ENCODE measurements at places on chromosomes 4 and X.

DNA sequence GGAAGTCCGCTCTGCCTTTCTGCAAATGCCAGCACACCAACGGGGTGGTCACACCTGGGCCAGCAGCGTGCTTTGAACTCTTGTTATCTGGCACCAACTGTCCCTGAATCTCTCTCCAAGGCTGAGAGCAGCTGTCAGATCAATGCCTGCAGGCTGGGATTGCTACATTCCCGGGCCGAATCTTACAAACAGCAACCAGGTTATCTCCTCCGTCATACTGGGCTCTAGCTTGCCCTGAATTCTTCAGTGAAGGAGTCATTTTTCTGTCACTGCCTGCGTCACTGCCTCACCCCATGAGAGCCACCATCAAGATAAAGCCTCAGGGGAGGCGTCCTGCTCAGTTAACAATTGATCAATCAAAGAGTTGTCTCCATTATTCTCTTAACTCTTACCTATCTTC lies 329.4 kb upstream of the PPARGC1A start:
- DNase-seq = no peak

GRCh38 chr4:109094056-109094455 lies 208.4 kb downstream of the COL25A1 start:
- DNase-seq = no peak

- DNase-seq = no peak
Measured at GRCh38 chrX:1165535-1166196, 46.8 kb downstream of the CRLF2 start.

GRCh38 chrX:119706616-119707015 lies 13.6 kb upstream of the SEPTIN6 start:
- DNase-seq = no peak

GRCh38 chr4:38672397-38673129 lies 8.6 kb downstream of the KLF3 start:
- DNase-seq = no peak

- no peak for DNase-seq
Measured at GRCh38 chrX:13001961-13002671, 27.2 kb downstream of the TMSB4X start.

GRCh38 chr4:178296669-178297068 lies 854.4 kb upstream of the AGA start:
- DNase-seq = no peak

- DNase-seq = no peak
Measured at GRCh38 chrX:153885208-153885787, 675 bp downstream of the L1CAM start.

GRCh38 chrX:81377329-81377728 lies 175.4 kb downstream of the SH3BGRL start:
- no peak for DNase-seq

DNA sequence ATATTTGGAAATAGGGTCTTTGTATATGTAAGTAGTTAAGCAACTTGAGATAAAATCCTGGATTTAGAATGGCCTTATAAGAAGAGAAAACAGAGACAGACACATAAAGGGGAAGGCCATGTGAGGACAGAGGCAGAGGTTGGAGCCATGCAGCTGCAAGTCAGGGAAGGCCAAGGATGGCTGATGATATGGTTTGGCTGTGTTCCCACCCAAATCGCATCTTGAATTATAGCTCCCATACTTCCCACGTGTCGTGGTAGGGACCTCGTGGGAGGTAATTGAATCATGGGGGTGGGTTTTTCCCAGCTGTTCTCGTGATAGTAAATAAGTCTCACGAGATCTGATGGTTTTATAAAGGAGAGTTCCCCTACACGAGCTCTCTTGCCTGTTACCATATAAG lies 76.3 kb downstream of the STK32B start:
- no peak for DNase-seq

GRCh38 chrX:69185141-69185540 lies 19.9 kb upstream of the PJA1 start:
- DNase-seq = no peak

DNA sequence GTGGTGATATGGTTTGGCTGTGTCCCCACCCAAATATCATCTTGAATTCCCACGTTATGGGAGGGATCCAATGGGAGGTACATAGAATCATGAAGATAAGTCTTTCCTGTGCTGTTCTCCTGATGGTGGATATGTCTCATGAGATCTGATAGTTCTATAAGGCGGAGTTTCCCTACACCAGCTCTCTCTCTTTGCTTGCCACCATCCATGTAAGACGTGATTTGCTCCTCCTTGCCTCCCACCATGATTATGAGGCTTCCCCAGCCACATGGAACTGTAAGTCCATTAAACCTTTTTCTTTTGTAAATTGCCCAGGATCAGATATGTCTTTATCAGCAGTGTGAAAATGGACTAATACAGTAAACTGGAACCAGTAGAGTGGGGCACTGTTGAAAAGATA lies 39.5 kb downstream of the HSD17B13 start:
- no peak for DNase-seq

DNA sequence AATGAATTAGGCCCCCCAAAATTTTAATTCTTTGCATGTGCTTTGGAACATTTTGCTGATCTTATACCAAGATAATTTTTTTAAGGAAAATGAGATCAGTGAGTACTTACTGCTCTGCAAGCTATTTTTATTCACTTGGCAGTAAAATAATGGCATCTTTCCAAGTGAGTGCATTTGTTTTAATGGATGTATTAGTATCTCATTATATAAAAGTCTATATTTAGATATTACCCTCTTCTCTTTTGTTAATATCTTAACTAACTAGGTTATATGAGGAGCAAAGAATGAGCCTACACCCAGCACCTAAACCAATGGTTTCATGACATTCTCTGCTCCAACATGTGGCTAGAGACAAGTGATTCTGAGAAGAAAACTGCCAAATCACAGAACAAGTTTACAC lies 21.1 kb upstream of the ARAF start:
- DNase-seq = no peak

- no peak for DNase-seq
Measured at GRCh38 chr4:97150966-97151365, 992.3 kb downstream of the STPG2 start.

GRCh38 chrX:75132672-75133071 lies 23.4 kb downstream of the ABCB7 start:
- no peak for DNase-seq

- DNase-seq = no peak
Measured at GRCh38 chrX:69278031-69278687, 112.9 kb upstream of the PJA1 start.

DNA sequence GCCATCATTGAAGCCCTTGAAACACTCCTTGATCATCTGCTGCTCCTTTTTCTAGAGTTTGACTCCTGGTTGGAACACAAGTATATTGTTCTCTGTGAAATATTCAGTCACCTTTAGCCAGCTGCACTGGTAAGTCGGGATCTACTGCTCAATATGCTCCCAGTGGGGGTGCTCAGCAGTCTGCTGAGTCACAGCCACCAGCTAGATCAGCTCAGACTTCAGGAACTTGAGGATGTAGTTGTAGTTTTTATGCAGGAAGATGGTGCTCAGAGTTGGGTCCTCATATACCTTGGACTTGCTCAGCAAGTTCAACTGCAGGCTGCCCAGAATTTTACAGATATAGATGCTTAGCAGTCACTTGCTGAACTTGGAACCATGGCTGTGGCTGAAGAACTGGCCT lies 202.5 kb upstream of the RPL34 start:
- no peak for DNase-seq

- no peak for DNase-seq
Measured at GRCh38 chr4:53371049-53371448, 5.2 kb upstream of the SCFD2 start.

GRCh38 chrX:103215425-103215991 lies 600 bp downstream of the BEX4 start:
- no peak for DNase-seq

- DNase-seq = no peak
Measured at GRCh38 chr4:10743357-10743756, 58.8 kb upstream of the CLNK start.

DNA sequence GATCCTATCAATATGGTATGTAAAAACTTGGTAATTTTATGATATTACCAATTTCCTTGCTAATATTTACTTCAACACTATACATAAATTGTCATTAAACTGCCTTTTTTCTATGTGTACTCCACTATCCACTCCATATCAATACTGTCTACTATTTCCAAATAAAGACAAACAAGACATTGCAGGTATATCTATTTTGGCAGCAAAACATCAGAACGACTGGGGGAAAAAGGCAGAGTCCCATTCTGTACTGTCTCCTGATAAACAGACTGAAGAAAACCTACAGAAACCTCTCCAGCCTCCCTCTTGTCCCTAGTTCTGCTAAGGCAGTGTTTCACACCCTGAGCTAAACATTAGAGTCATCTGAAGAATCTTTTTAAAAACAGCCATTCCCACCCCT lies 96.6 kb downstream of the ATRX start:
- no peak for DNase-seq

- DNase-seq = no peak
Measured at GRCh38 chr4:100128338-100128737, 61.9 kb downstream of the DDIT4L start.

DNA sequence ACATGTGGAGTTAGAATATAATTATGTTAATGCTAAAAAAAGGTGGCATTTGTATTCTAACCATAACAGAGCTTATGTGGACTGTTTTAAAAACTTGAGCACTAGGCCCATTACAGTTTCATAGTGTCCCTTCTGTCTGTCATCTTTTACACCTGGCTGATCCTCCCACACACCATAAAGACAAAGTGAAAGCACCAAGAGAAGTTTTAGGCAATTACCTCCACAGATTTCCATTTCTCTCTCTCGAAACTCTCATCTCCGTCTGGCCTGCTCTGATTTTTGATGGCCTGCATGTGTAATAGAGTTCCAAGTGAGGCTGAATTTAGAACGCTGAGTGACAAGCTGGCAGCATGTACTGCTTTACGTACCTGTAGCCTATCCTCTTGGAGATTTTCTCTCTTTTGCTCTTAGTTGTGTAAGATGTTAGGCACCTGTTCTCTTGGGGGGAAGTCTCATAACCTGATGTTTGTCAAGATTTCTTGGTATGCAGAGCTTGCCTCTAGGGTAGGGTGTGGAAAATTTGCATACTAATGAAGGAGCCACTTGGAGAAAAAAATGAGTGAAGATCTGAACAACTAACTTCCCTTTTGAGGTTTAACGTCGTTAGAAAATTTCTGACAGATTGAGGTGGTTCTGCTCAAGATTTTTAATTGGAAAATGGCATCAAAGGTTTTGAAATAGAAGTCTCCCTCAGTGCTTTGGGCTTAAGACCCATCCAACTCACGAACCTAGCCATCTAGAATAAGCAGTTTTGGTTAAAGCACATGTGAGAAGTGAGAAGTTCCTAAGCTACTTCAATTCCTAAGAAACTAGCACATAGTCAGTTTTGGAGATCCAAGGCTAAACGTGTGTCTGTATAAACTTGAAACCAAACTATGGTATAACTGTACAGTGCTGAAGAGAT lies 57.6 kb upstream of the RAP1GDS1 start:
- DNase-seq = no peak

DNA sequence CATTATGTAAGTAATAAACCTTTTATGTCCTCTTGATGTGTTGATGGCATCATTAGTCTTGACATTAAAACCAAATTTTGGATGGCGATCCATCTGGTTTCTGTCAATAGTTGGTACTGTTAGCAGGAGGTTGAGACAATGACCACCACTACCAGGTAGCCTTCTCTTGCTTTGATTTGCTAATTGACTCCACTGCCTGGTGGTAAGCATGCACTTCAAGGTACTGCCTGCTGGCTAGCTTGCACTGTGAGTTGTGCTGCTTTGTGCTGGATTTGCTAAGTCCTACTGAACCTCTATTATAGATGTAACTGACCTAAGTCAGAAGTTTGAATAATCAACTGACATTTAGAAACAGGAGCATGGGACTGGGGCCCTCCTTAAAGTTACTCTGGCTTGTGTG lies 46.3 kb downstream of the ATP1B4 start:
- no peak for DNase-seq

- DNase-seq = no peak
Measured at GRCh38 chr4:25908491-25908901, 5.5 kb upstream of the SMIM20 start.

DNA sequence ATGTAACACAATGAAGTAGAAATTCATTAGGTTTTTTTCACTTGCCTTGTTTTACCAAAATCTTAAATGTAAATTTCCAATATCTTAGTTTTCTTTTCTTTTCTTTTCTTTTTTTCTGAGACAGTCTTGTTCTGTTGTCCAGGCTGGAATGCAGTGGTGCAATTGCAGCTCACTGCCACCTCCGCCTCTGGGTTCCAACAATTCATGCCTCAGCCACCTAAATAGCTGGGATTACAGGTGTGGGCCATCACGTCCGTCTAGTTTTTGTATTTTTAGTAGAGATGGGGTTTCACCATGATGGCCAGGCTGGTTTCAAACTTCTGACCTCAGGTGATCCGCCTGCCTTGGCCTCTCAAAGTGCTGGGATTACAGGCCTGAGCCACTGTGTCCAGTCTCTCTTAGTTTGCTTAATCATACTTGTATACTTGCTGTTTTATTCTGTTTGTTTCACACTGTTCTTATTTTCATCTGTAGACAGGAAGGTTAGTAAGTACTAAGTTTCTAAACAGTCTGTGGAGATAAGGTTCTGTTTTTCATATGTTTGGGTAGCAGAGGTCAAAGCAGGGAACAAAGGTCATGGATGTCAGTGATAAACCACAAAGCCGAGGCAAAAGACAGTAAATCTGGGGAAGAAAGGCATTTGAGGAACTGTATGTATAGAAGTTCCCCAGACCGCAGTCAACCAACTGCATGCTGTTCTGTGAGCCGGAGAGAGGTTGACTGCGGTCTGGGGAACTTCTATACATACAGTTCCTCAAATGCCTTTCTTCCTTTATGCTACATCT lies 129.1 kb downstream of the CBR4 start:
- DNase-seq = no peak

DNA sequence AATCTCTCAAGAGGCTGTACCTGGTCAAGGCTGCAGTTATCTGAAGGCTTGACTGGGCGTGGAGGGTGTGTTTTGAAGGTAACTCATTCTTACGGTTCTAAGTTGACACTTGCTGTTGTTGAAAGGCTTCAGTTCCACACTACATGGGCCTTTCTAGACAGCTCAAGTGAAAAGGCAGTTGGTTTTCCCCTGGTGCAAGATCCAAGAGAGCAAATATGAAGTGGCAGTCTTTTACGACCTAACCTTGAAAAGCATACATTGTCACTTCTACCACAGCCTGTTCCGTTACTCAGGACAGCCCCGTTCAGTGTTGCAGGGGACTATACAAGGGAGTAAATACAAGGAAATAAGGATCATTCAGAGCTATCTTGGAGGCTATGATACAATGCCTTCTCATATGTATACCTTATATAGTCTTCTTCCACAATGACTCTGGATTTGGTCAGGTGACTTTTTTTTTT lies 46.2 kb downstream of the PDS5A start:
- no peak for DNase-seq
